Activated naive CD8-positive, alpha-beta T cell treated with anti-CD3 and anti-CD28 coated beads, Interleukin-2, amount 50 U/mL, for 24 hours (primary cell): ENCODE measurements at places on chromosomes 11 and 22.

GRCh38 chr22:49368221-49368975 is 459.3 kb downstream of the BRD1 start:
- peaks cover 4% of the 10 kb centered on the region for H3K27me3 ChIP-seq
- no peak for DNase-seq
- H3K4me3 ChIP-seq: no peak overlapping the region
- H3K36me3 ChIP-seq: no peaks in the 10 kb centered on the region

DNA sequence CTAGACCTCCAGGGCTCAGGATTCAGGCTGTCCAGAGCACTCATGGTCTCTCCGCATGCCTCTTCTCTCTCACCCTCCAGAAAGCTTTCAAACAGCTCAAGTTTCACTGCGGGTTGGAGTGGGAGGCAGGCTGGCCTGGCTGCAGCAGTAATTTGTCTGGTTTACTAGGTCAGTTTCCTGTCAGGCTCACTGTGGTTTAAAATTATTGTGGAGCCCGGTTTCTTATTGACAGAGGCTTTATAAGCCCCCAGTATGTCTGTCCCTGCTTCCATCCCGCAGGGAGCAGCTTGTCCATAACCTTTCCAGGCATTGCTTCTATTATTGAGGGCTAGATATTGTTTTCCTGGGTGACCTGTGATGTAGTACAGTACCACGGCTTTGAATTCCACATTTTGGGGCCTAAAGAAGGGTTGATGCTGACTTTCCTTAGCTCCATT is 235.3 kb upstream of the SORL1-AS1 start:
- H3K4me3 ChIP-seq: no peak overlapping the region
- no peak overlapping the region for H3K27ac ChIP-seq
- DNase-seq: no peak
- no peaks in the 10 kb centered on the region for H3K4me1 ChIP-seq
- peaks cover 2% of the 10 kb centered on the region for H3K36me3 ChIP-seq

- H3K27me3 ChIP-seq: peaks cover 1% of the 10 kb centered on the region
- no peaks in the 10 kb centered on the region for H3K4me1 ChIP-seq
- H3K4me3 ChIP-seq: no peak overlapping the region
- H3K27ac ChIP-seq: no peak overlapping the region
Measured at GRCh38 chr22:44369293-44369661, 56.5 kb upstream of the SHISAL1 start.

DNA sequence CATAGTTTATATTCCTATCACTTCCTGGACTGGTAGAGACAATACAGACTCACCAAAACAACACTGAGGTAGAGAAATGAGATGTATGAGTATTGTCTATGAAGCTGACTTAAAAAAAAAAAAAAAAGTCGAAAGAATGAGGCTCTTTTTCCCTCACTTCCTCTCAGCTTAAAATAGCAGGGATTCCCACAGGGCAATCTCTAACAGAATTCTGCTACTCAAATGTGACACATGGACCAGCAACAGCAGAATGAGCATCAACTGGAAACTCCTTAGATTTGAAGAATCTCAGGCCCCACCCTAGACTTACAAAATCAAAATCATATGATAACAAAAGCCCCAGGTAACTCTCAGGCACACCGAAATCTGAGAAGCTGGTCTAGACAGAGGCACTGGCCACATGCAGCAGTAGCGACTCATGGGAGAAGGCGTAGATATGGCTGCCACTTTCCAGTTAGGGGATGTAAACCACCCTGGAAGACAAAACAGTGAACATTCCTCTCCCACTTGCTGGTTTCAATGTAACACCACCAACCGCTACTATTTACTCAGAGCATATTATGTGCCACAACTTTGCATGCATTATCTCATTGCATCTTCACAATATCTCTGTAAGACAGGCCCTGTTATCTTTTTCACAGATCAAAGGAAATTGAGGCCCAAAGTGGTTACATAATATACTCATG is 128.0 kb downstream of the RBFOX2 start:
- no peak overlapping the region for H3K4me3 ChIP-seq
- DNase-seq: no peak
- peaks cover 17% of the 10 kb centered on the region for H3K4me1 ChIP-seq

DNA sequence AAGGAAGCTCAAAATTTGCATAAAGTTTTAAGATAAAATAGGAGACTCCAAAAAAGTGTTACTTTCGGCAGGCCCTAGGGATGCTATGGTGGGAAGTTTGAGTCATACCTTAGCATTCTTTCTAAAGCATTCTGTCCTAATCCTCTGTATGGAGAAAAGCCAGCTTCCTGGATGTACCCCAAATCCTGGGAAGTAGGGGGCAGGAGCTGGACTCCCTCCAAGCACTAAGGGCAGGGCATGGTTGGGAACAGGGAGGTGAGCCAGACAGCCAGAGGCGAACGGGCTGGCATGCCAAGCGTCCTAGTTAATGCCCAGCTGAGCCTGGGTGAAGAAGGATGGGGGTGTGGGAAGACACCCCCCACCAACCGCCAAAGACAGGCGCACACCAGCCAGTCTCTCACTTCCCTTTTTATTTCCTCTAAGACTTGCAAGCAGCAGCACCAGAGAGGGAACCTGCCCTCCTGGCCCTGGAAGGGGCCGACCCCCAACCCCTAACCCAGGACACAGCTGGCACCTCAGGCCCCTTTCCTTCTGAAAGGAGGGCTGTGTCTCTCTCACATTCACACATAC is 23.9 kb downstream of the RTN4RL2 start:
- no peak overlapping the region for H3K27ac ChIP-seq
- peaks cover 21% of the 10 kb centered on the region for H3K27me3 ChIP-seq
- H3K36me3 ChIP-seq: peaks cover 27% of the 10 kb centered on the region
- H3K4me1 ChIP-seq: peaks cover 22% of the 10 kb centered on the region
- H3K4me3 ChIP-seq: no peak overlapping the region
- DNase-seq: no peak

GRCh38 chr11:2584434-2584811 is 115.4 kb downstream of the KCNQ1OT1 start:
- H3K4me1 ChIP-seq: no peaks in the 10 kb centered on the region
- no peak overlapping the region for H3K4me3 ChIP-seq
- H3K27me3 ChIP-seq: no peaks in the 10 kb centered on the region

GRCh38 chr11:7892059-7892699 is 38.9 kb downstream of the OR10A6 start:
- DNase-seq: no peak
- H3K27ac ChIP-seq: no peak overlapping the region
- peaks cover 5% of the 10 kb centered on the region for H3K4me1 ChIP-seq

DNA sequence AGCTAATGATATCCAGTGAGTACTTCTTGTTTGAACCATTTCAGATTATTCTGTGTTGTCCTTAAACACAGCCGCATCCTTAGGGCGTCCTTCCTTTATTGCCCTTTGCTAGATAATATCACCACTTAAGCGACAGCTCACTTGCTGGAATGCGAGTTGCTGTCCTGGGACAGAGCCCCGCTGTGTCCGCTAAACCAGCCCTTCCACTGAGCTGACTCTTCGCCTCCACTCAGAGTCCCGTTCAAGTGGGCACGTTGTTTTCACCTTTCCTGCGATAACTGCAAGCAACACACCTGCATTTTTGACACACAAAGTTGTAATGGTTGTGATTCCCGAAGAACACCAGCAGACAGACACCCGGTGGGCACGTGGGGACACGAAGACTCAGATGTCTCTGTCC is 140.0 kb downstream of the TBC1D22A start:
- no peak overlapping the region for H3K27ac ChIP-seq
- H3K4me1 ChIP-seq: no peaks in the 10 kb centered on the region
- no peak for DNase-seq
- H3K4me3 ChIP-seq: no peak overlapping the region

DNA sequence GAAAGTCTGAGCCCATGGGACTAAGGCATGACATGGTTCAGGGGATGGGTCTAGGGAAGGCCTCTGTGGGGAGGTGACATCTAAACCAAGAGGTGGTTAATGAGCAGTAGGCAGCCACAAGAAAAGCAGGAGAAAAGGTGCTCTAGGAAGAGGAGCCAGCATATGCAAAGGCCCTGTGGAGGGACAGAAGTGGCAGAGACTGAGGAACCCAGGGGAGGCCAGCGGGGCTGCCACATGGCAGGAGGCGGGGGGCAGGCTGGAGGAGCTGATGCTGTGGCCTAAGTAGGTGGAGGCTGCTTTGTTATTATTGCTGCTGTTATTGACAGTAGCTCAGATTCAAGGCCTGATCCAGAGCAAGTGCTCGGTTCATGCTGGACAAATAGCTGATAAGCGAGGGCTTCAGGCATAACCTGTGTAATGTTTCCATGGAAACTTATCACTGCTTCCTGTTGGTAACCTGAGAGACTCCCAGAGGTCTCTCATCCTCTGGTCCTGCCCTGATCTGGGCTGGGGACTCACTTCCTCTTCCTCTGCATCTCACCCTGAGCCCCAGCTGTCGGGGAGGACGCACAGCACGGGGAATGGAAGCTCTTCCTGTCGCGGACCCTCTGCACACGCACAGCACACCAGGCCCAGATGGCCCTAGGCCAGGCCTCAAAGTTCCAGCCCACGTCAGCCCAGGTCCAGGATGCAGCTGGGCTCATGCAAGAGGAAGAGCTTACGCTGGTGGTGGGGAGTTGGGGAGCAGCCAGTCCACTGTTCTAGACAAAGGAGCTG is 75.2 kb upstream of the TP53I11 start:
- H3K27me3 ChIP-seq: no peaks in the 10 kb centered on the region
- DNase-seq: peak; percentile 3
- H3K36me3 ChIP-seq: no peaks in the 10 kb centered on the region
- no peak overlapping the region for H3K4me3 ChIP-seq

GRCh38 chr11:112113539-112114457 is 27.1 kb downstream of the SDHD start:
- H3K36me3 ChIP-seq: no peaks in the 10 kb centered on the region
- no peak for DNase-seq
- H3K27ac ChIP-seq: no peak overlapping the region
- peaks cover 9% of the 10 kb centered on the region for H3K4me1 ChIP-seq
- H3K4me3 ChIP-seq: no peak overlapping the region

DNA sequence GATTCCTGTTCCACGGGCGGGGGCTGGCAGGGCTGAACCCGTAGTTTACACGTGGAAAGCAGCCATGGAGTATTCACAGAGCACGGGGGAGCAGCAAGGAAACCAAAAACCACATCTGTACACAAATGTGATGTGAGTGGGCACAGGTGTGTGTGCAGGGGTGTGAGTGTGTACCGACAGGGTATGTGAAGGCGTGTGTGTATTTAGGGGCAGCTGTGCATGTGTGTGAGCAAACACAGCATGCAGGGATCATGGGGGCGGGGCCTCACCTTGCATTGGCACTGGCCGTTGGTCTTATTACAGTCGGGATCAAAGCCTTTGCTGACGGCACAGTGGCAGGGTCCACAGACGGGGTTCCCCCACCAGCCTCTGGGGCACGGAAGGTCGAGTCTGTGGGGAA is 58.4 kb downstream of the TRMU start:
- no peak overlapping the region for H3K4me3 ChIP-seq
- H3K27me3 ChIP-seq: no peaks in the 10 kb centered on the region
- no peaks in the 10 kb centered on the region for H3K36me3 ChIP-seq
- H3K27ac ChIP-seq: no peak overlapping the region
- DNase-seq: no peak

GRCh38 chr11:47398011-47398410 is 10.4 kb upstream of the SLC39A13 start:
- no peak overlapping the region for H3K27ac ChIP-seq
- H3K4me1 ChIP-seq: peaks cover 39% of the 10 kb centered on the region
- no peak overlapping the region for H3K4me3 ChIP-seq
- no peak for DNase-seq

- DNase-seq: no peak
- no peaks in the 10 kb centered on the region for H3K36me3 ChIP-seq
- H3K4me3 ChIP-seq: no peak overlapping the region
- H3K27ac ChIP-seq: no peak overlapping the region
Measured at GRCh38 chr11:23730307-23730998, 766.4 kb upstream of the LUZP2 start.

DNA sequence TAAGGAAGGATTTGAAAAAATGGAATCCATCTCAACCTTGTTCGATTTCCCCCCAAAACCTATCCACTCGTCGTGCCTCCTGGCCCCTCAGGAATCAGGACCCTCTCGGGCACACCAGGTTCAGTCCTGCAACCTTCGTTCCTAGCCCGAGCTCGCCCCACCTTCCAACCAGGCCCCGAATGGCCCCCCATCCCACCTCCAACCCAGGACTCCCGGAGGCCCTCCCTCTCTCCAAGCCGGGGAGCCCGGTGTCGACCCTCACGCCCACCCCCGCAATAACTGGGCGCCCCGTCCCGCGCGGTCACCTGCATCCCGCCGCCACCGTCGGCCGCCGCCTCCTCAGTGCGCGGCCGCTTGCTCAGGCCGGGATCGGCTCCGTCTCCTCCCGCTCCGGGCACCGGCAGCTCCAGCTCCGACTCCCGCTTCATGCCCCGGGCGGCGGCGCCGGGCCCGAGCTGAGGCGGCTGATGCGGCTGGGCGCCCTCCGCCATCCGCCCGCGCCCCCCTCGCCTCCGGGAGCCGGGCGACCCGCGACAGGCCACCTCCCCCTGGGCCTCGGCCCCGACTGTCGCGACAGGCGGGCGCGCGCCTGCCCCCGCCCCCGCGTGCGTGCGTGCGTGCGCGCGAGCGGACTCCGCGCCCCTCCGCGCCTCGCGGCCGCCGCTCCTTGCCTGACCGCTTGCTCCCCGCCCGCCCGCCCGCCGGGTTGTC is 534 bp downstream of the RBFOX2 start:
- peak overlapping the region; percentile 83 for H3K4me3 ChIP-seq
- no peak overlapping the region for H3K27ac ChIP-seq
- no peak for DNase-seq

DNA sequence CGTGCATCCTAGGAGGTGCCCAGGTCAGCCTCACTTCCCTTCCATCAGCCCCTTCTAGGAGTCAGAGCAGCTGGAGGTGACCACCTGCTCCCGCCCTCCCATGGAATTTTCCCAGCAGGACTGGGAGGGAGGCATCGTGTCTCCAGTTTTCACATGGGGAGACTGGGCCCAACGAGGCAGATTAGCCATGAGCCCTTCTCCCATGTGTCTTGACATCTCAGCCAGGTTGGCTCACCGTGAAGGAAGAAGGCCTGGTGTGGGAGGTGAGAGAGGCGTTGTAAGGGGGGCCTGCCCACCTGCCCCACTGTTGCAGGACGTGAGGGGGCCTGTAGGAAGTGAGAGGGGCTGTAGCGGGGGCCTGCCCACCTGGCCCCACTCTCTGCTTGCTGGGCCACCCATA is 1521.4 kb downstream of the BRD1 start:
- no peak overlapping the region for H3K27ac ChIP-seq
- H3K4me1 ChIP-seq: no peaks in the 10 kb centered on the region
- no peak for DNase-seq

DNA sequence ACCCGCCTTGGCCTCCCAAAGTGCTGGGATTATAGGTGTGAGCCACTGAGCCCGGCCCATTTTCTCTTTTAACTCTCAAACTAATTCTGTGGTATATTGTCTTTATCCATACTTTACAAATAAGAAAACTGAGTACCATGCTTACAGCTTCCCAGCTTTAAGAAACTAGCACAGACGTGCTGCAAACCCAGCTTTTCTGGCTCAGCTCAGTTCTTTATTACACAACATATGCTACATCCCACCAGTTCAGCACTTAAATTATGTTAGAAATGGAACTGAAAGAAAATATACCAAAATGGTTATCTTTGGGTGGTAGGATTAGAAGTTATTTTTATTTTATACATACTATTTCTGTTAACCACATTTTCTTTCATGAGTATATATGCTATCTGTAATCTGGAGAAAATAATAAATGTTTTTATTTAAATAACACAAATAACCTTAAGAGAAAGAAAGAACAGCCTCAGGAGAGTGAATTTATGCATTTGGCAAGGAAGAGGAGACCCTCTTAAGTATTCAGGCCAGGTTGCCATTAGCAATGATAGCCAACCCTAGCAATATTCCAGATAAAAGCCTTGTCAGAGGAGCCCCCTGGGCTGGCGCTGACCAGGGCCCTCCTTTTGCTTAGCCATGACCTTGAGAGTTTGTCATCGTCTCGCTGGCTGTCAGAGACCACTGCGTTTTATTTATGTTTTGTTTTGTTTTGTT is 33.8 kb downstream of the SLN start:
- no peak overlapping the region for H3K4me3 ChIP-seq
- H3K27ac ChIP-seq: no peak overlapping the region
- no peak for DNase-seq
- no peaks in the 10 kb centered on the region for H3K36me3 ChIP-seq
- H3K4me1 ChIP-seq: no peaks in the 10 kb centered on the region
